ENCODE measurements at places on chromosomes 12 and 14.

- no peak for DNase-seq
Measured at GRCh38 chr12:30624009-30624408, 71.7 kb downstream of the IPO8 start.

GRCh38 chr14:19906665-19907064, 13.7 kb upstream of the OR4K5 start:
- DNase-seq, result no peak

- DNase-seq, result no peak
Measured at GRCh38 chr12:131033486-131033885, 79.8 kb downstream of the ADGRD1 start.

DNA sequence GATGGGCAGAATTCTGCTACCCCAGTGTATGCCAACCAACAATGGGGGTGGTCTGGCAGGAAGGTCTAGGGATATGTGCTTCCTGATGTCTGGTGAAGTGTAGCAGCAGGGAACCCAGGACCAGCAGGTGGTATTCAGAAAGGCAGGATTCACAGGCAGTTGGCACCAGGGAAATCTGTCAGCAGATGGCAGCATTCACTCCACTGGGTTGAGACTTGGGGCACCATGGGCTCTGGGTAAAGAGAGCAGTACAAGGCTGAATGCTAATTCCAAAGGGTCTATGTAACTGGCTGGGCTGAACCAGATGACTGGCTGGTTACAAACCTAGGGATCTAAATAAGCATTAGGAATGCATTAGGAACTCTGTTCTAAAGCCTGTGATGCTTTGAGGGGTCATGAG, 466.9 kb upstream of the STXBP6 start:
- no peak for DNase-seq

DNA sequence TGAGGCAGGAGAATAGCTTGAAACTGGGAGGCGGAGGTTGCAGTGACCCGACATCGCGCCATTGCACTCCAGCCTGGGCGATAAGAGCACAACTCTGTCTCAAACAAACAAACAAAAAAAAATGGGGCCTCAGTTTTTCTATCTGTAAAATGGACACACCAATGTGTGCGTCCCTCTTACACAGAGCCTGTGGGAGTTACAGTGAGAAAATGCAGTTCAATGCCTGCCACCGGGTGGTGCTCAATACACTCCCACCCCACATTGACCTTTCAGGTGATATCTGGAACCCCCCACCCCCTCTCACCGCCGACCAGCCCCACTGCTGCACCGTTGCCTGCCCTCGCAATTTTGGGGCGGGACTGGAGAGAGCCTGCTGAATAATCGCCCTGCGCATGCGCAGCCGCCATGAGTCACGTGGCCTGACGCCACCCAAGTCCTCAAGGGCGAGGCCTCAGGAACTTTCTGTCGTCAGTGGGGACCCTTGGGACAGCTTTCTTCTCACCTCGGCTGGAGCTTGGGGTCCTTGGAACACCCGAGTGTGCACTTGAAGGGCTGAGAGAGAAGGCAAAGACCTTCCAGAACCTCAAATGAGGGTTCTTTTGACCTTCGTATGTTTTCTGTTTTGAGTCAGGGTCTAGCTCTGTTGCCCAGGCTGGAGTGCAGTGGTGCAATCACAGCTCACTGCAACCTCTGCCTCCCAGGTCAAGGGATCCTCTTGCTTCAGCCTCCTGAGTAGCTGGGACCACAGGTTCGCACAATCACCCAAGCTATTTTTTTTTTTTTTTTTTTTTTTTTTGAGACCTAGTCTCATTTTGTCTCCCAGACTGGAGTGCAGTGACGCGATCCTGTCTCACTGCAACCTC, 14.6 kb upstream of the CABP1 start:
- no peak for DNase-seq

GRCh38 chr12:80837342-80837978, 100.3 kb downstream of the LIN7A start:
- DNase-seq, result no peak

- DNase-seq, result no peak
Measured at GRCh38 chr14:70189456-70190077, 816 bp upstream of the SLC8A3 start.

- DNase-seq, result no peak
Measured at GRCh38 chr12:108668063-108668462, 34.4 kb upstream of the SELPLG start.

GRCh38 chr12:42262271-42262670, 24.2 kb upstream of the YAF2 start:
- DNase-seq, result no peak
